Activated CD8-positive, alpha-beta T cell treated with anti-CD3 and anti-CD28 coated beads for 36 hours (primary cell): ENCODE measurements at places on chromosomes 7 and 10. TPM values are rescaled to one million over a fixed set of nuclear protein-coding genes. Genes with fewer than 3 reads are reported as not detected.

The BICC1 gene
- total RNA-seq = not detected

The ELN gene
- not detected for total RNA-seq

The LIPM gene
- total RNA-seq = not detected

The CTAGE4 gene
- 0.87 TPM for total RNA-seq

The KIAA1549 gene
- total RNA-seq = 1.3 TPM

The CYP3A7 gene
- not detected for total RNA-seq

The CALHM1 gene
- not detected for total RNA-seq

The PARG gene
- total RNA-seq = 26.7 TPM

The PRLHR gene
- total RNA-seq = not detected

The FAM204A gene
- total RNA-seq = 56.0 TPM

The TWNK gene
- 19.0 TPM for total RNA-seq

The SFTPA1 gene
- not detected for total RNA-seq

The SUGCT gene
- 2.0 TPM for total RNA-seq

The PIP gene
- not detected for total RNA-seq

The CACNB2 gene
- not detected for total RNA-seq

The IKZF1 gene
- total RNA-seq = 277 TPM

The LRRC17 gene
- not detected for total RNA-seq

The SERPINE1 gene
- 1.3 TPM for total RNA-seq

The HOXA7 gene
- total RNA-seq = not detected

The FBXL13 gene
- 0.96 TPM for total RNA-seq

The TRIM50 gene
- total RNA-seq = not detected

The NEUROG3 gene
- 1.3 TPM for total RNA-seq

The EPDR1 gene
- 4.7 TPM for total RNA-seq

The HMX3 gene
- total RNA-seq = 0.69 TPM

The INSYN2A gene
- not detected for total RNA-seq

The EMX2 gene
- not detected for total RNA-seq

The RBP4 gene
- total RNA-seq = not detected

The SAMD9 gene
- 13.6 TPM for total RNA-seq

The GPR15LG gene
- total RNA-seq = not detected

The RELN gene
- not detected for total RNA-seq

The ZNF365 gene
- not detected for total RNA-seq

The FOXK1 gene
- 38.5 TPM for total RNA-seq

The NRCAM gene
- 3.8 TPM for total RNA-seq

The ZNRF2 gene
- 9.7 TPM for total RNA-seq

The FGF8 gene
- total RNA-seq = not detected

The GPNMB gene
- total RNA-seq = 1.2 TPM

The ASB4 gene
- not detected for total RNA-seq

The SPDYE5 gene
- not detected for total RNA-seq

The EPO gene
- not detected for total RNA-seq

The COBL gene
- total RNA-seq = not detected

The CPA1 gene
- not detected for total RNA-seq

The MBL2 gene
- total RNA-seq = not detected

The TNS3 gene
- 0.16 TPM for total RNA-seq

The NPSR1 gene
- total RNA-seq = not detected

The PAPOLB gene
- total RNA-seq = not detected

The FRAT2 gene
- 5.6 TPM for total RNA-seq

The OR2A12 gene
- not detected for total RNA-seq

The LRMDA gene
- total RNA-seq = not detected

The MGMT gene
- total RNA-seq = 16.2 TPM

The GDF10 gene
- total RNA-seq = 1.5 TPM

The OR9A4 gene
- not detected for total RNA-seq

The GNGT1 gene
- not detected for total RNA-seq

The TWIST1 gene
- not detected for total RNA-seq

The PRSS37 gene
- not detected for total RNA-seq

The CYP2C8 gene
- not detected for total RNA-seq

The PILRB gene
- 46.8 TPM for total RNA-seq

The CYP26C1 gene
- total RNA-seq = not detected

The CARD11 gene
- 98.3 TPM for total RNA-seq
